ENCODE measurements at places on chromosomes 16 and 17. TPM values are rescaled to one million over a fixed set of nuclear protein-coding genes. Genes with fewer than 3 reads are reported as not detected.

DNA sequence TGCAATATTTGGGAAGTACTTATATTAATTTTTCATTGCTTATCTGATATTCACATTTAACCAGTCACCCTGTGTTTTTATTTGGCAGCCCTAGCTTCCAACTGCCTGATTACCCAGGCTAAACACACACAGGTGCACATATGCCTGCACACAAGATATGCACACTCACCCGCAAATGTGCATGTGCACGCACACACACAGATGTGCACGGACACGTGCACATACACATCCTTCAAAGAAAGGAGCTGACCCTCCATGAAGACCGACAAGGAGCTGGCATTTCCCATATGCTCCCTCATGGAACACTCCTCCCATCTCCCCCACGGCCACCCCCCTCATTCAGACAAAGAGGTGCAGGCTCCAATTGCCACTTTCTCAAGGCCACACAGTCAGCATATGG, 242.2 kb downstream of the ENGASE start:
- DNase-seq = no peak

GRCh38 chr17:39683295-39683939, 4.4 kb downstream of the PGAP3 start:
- no peak for DNase-seq

- DNase-seq = no peak
These were observed 45.3 kb downstream of the NLK start for GRCh38 chr17:28087743-28088142.

The SNX20 gene
- 2.7 TPM for total RNA-seq

DNA sequence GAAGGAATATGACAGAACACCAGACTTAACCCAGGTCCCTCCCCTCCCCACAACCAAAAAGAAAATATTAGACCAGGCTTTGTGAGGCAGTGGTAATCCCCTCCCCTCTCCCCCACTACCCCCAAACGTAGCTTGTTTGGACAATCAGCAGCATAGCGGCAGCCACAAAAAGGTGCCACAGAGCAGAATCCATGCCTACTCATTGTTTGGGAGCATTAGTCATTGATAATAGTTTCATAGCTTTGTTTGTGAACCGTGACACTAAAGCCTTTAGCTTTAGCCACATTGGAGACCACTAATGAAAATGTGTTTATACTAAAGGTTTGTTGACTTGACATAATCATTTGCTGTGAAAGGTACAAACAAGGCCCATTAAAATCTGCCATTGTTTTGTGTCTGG, 65.1 kb downstream of the NUP93 start:
- DNase-seq = no peak

- DNase-seq = peak; percentile 69
These were observed 7.6 kb downstream of the PRR29 start for GRCh38 chr17:64005734-64006167.

The SSTR5 gene
- total RNA-seq = not detected

GRCh38 chr17:66633317-66633965, 201.5 kb upstream of the CACNG5 start:
- DNase-seq = no peak

The PYY gene
- total RNA-seq = not detected

DNA sequence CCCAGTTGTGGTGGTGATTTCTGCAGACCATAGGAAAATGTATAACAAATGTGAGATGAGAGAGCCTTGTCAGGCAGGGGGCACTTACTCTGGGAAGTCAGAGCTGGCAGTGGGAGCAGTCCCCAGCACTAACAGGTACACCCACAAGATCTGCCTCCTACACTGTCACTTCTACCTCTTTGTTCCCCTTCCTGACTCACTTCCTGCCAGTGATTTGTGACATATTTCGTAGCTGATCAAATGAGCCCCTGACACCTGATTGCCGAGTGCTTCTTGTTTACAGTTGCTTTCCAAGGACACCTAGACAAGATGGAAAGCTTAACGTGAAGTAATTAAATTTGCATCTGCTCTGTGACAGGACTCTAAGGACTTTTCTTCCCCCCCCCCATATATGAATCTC, 40.5 kb downstream of the FTO start:
- DNase-seq = no peak

GRCh38 chr16:50323335-50324011, 45.3 kb downstream of the BRD7 start:
- no peak for DNase-seq

GRCh38 chr17:65994679-65995078, 197.3 kb downstream of the CEP112 start:
- no peak for DNase-seq

DNA sequence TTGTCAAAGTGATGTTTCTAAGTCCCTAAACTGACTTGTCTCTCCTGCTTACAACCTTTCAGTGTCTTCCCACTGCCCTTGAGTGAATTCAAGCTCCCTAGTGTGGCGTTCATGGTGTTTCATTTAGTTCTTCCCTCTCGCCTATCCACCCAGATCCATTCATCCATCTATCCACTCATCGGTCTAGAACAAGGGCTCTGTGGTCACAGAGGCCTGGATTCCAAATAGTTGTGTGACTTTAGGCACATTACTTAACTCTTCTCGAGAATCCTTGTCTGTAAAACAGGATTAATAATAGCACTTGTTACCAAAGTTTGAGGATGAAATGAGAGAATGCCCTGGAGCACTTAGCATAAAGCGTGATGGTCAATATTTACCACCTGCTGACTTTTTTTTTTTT, 870 bp upstream of the TAC4 start:
- DNase-seq = no peak

DNA sequence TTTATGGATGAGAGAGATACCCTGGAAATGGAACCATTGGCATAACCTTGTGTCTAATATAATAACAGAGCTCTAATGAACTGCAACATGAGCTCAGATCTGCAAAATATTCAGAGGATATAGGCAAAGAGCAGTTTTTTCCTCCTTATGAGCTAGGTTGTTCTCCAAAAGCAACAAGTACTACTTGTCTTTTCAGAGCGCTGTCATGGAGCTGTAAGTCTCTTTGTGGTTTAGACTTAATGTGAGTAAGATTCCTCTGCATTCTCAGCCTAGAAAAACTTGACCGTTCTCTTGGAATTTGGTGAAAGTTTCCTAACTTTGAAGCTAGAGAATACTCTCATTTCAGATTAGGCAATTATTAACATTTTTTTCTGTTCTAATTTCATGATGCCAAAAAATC, 85.2 kb downstream of the FTO start:
- no peak for DNase-seq

DNA sequence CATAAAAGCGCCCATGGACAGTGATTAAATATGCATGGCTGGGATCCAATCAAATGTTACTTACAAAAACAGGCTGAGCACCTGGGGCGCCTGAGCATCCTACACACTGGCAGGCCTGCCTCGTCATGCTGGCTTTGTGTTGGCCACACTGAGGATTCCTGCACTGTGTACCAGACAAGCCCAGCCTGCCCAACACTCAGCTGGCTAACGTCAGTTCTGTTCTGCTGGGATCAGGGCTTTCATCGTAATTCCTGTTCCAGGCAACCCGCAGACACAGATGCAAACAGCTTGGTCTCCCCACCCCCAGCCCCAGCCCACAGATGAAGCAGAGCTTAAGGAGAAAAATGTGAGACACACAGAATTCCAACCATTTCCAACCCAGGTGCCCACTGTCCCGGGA, 30.7 kb downstream of the PIMREG start:
- DNase-seq = no peak

The GINS2 gene
- total RNA-seq = 0.19 TPM

The CRISPLD2 gene
- total RNA-seq = 259 TPM

GRCh38 chr17:37605081-37605480, 4.1 kb downstream of the SYNRG start:
- no peak for DNase-seq

- no peak for DNase-seq
These were observed 101.3 kb downstream of the CDK5R1 start for GRCh38 chr17:32588135-32588534.

The KRTAP2-3 gene
- total RNA-seq = not detected

DNA sequence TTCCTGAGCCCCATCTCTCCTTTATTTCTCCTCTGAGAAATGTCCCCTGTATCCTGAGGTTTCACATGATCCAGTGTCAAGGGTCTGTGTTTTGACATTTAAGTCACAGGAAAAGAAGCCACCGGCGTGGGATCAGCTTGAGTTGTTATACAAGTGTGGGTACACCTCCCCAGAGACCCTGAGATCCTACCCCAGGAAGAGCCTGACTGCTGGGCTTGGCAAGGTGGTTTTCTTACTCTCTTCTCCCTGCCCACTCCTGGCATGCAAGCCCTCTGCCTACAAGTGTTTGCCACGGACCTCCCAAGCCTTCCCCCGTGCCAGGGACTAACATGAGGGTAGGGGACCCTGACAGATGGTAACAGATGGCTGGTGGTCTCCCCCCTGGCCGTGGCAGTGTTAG, 2.8 kb upstream of the ARHGAP27 start:
- DNase-seq = peak; percentile 73

DNA sequence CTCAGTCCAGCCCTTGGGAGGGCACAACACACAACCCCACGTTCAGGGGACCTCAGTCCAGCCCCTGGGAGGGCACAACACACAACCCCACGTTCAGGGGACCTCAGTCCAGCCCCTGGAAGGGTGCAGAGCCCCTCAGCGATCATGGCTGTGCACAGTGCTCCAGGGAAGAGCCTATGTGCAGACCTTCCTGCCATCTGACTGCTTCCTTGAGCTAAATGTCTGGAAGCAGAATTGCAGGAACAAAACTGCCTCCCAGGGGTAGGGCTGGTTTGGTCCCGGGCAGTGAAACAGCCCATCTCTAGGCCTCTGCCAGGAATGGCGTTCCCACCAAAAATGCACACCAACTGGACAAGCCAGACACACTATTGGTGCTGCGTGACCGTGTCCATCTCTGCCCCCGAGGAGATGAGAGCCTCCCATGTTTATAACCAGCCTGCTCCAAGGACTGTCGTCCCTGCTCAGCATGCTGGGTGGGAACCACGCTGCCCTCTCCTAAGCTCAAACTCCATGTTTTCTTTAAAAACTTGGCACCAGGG, 44.0 kb downstream of the ZNF276 start:
- no peak for DNase-seq

- DNase-seq = peak; percentile 98
These were observed 7.4 kb downstream of the KDM6B start for GRCh38 chr17:7841396-7841914.

The CES5A gene
- not detected for total RNA-seq

The NETO2 gene
- total RNA-seq = 1.3 TPM

The PPY gene
- not detected for total RNA-seq

- no peak for DNase-seq
These were observed 7.3 kb upstream of the NR1D1 start for GRCh38 chr17:40107522-40108174.

- no peak for DNase-seq
These were observed at the start of gene CACNG4 for GRCh38 chr17:66963909-66964771. Gene CACNG4 (plus strand): TSS chr17:66964707. CDS start chr17:66964912, 205 bp downstream.

GRCh38 chr17:58043221-58044181, 36.5 kb upstream of the SRSF1 start:
- DNase-seq = no peak

GRCh38 chr17:57266902-57267311, 10.6 kb downstream of the MSI2 start:
- DNase-seq = no peak

GRCh38 chr16:3652373-3653195, 1.9 kb upstream of the DNASE1 start:
- DNase-seq = peak; percentile 77

The EFCAB5 gene
- 0.14 TPM for total RNA-seq

The GPRC5B gene
- 31.4 TPM for total RNA-seq

Data from posterior vena cava (tissue), 2 donors.